ENCODE measurements at places on chromosomes 5 and 9.

GRCh38 chr9:88680505-88681160 lies 145.7 kb downstream of the NXNL2 start:
- DNase-seq = no peak

- DNase-seq = no peak
Observed at GRCh38 chr9:89473762-89474469, 24.0 kb downstream of the SEMA4D start.

- no peak for DNase-seq
Observed at GRCh38 chr5:96297290-96297689, 135.8 kb downstream of the PCSK1 start.

GRCh38 chr5:25027061-25027460 lies 382.3 kb upstream of the CDH10 start:
- no peak for DNase-seq

- no peak for DNase-seq
Observed at GRCh38 chr9:135049460-135049859, 38.0 kb upstream of the OLFM1 start.

- no peak for DNase-seq
Observed at GRCh38 chr5:78627175-78627574, 21.4 kb downstream of the LHFPL2 start.

DNA sequence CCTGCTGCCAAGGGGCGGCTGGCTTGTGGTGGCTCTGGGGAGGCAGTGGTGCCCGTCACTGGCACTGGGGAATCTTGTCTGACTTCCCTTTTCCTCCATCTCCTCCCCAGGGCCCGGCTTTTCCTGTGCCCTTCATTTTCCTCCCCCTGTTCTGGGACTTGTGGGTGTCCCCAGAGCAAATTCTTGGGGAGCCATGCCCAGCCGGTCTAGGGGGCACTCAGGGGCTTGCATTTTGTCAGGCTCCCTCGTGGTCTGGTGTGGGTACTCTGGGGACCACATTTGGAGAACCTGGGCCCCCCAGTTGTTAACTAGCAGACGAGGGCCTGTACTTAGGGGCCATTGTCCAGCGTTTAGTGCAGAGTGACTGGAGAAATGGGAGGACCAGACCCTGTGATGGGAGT lies 105.2 kb upstream of the IER5L start:
- DNase-seq = no peak

DNA sequence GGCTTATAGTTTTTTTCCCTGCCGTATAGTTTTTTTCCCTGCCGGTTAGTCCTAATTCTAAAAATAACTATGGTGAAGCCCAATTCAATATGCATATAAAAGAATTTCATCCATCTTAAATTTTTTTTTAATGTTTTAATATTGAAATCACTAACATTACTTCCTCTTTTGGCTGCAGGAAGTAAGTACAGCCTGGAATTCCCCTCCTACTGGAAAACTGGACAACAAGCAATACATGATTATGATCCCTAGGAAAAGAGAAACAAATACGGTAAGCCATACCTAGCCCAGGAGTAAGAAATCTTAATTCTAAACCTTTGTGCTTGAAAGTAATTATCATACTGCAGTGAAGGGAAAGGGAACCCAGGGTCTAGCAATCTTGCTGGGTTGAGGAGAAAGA lies 119.0 kb downstream of the NR3C1 start:
- DNase-seq = no peak

GRCh38 chr9:81669866-81670265 lies 19.5 kb downstream of the TLE1 start:
- DNase-seq = no peak

DNA sequence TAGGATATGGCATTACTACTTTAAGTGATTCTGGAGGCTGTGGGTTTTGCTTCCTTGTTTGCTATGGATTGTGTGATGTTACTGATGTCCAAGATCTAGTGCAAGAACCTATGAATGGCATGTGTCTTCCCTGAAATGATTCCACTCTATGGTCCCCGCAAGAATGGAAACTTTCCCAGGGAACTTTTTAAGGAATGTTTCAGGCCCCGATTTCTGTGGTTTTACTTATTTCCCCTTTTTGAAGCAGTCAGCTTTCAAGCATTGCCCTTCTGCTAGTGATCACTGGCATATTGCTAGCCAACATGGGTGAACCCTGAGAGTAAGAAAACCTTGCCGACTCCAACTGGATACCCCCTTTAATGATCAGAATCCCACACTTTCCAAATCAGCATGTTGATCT lies 26.6 kb upstream of the CD180 start:
- DNase-seq = no peak

- DNase-seq = no peak
Observed at GRCh38 chr9:129435988-129436717, 184.7 kb downstream of the C9orf50 start.
